ENCODE measurements at places on chromosomes 6 and 20.

- DNase-seq, result no peak
Observed at GRCh38 chr6:128024969-128025368, 124.1 kb upstream of the THEMIS start.

- DNase-seq, result no peak
Observed at GRCh38 chr6:140201787-140202458, 827.5 kb upstream of the CITED2 start.

DNA sequence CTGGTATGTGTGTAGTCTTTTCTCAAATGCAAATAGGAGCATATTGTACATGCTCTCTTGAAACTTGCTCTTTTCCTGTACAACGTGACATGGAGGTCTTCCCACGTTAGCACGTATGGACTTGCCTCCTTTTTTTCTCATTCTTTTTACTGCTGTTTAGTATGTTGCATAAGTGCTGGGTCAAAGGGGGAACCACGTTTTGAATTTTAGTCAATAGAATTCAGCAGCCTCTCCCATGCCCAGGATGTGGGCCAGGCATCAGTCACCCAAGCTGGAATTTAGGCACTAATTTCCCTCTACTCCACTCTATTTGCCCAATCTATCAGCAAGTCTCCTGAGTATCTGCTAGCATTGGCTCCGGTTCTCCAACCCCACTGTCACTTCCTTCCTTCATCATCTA, 41.5 kb upstream of the RNF24 start:
- DNase-seq, result no peak

DNA sequence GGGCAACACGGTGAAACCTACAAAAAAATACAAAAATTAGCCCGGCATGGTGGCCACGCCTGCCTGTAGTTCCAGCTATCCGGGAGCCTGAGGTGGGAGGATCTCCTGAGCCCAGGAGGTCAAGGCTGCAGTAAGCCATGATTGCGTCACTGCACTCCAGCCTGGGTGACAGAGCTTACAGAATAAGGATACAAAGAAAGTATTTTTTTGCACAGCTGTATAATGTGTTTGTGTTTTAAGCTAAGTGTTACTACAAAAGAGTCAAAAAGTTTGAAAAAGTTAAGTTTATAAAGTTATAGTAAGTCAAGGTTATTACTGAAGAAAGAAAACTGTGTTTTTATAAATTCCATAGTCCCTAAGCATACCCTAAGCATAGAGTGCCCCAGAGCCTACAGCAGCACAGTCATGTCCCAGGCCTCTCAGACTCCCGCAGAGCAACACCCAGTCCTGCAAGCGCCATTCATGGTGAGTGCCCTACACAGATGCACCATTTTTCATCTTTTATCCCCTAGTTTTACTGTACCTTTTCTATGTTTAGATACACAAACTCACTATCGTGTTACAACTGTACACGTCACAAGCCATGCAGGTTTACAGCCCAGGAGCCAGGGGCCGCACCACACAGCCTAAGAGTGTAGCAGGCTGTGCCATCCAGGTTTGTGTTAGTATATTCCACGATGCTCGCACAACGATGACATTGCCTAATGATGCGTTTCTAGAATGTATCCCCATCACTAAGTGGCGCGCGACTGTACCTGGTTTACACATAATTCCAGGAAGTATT, 22.4 kb downstream of the TAF4 start:
- DNase-seq, result no peak

DNA sequence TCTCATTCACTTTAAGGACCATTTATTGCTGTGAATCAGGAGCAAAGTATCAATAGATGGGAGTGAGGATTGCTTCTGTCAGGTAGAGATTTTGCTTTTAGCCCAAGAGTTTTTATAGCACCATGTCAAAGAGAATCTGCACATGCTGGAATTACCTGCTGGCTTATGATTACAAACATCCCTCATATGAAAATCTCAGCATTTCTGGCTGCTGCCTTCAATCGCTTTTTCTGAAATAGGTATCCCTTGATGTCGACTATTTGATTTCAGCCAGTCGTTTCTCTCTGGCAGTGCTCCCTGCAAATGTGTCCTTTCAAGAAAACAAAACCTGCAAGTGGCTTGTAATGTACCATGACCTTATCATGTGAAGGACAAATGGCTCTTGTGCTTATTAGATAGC, 34.5 kb upstream of the NEDD9 start:
- DNase-seq, result no peak

- DNase-seq, result peak; percentile 78
Observed at GRCh38 chr6:154872542-154873114, 122.5 kb upstream of the TIAM2 start.

DNA sequence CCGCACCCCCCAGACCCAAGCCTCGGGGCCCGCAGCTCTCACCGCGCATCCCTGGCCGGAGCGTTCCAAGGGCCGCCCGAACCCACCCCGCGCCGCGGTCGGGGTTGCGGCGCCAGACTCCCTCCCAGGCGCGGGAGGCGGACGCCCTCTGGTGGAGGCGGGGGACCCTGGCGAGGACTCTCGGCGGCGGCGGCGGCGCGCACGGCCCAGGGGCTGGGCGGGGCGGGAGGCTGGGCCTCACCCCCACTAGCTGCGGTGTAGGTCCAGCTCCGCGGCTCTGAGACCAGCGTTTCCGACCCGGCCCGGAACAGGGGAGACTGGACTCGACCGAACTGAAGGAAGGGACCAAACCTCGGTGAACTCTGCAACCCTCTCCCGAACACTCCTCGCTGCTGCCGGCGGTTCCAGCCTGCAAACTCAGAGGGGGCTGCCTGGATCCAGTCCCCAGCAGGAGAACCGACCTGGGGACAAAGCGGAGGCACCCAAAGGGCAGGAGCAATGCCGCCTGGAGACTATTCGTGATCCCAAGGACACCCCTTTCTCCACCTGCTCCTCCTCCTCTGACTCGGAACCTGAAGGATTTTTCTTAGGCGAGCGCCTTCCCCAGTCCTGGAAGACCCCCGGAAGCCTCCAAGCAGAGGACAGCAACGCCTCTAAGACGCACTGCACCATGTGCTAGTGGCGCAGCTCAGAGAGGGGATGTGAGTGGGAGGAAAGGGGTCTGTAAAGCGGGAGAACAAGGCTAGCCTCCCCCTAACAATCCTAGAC, 859 bp upstream of the TOMM6 start:
- no peak for DNase-seq

GRCh38 chr6:43334466-43335095, 26.0 kb upstream of the CRIP3 start:
- no peak for DNase-seq

DNA sequence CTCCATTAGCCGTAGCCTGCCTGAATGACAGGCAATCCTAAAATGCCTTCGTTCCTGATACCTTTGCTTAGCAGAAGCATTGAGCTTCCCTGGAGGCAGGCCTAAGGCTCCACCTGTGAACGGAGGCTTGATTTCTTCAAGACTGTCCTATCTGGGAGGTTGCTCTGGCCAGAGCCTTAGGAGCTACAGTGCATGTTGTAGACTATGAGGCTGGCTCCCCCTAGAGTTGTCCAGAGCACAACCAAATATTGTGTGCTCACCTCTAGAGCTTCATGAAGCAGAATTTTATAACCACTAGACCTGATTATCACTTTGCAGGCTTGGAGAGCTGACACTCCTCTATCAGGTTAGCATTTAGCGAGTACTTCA, 217.8 kb downstream of the MAFB start:
- DNase-seq, result no peak

- no peak for DNase-seq
Observed at GRCh38 chr20:24590178-24590982, 121.0 kb downstream of the SYNDIG1 start.

DNA sequence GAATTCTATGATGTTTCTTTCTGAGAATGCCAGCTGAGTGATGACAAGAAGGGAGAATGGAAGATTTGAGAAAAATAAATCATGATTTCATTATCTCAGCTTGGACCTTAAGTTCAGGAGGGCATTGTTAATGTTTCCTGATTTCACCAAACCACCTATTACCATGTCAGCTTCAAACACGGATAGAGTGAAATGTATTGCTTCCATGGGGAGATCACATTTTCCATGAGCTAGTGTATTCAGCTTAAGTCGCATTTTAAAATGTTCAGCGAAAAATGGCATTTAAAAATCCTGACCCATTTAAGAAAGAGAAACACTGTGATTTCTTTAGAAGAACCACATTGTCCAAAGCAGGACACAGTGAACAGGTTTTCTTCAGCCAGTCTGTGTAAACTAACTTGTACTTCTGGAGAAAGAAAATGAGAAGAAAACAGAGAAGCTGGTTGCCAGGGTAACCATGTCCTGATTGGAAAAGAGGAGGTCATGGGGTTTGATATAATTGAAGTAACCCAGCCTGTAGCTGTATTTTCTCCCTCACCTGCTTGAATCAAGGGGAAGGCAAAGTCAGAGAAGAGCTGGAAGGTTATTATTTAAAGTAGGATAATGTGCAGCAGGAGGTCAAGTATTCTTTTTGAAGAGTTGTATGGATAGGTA, 684.1 kb upstream of the NRSN1 start:
- DNase-seq, result no peak

GRCh38 chr6:160312900-160313299, 35.3 kb upstream of the SLC22A3 start:
- DNase-seq, result no peak

DNA sequence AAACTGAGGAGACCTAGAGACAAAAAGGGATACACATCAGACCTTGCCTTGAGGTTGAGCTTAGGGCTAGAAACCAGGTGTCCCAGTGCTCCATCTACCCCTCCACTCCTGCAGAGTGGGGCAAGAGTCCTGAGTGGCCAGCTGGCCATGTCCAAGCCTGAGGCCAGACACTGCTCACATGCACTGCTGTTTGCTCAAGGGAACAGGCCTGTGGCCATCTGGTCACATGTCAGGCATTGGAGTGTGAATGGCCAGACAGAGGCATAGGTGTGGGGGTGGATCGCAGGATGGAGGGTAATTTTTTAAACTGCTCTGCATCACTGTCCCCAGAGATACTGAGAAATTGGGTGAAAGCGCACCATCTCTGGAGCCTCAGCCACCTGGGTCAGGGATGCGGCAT, 30.5 kb downstream of the MAFB start:
- DNase-seq, result no peak

- DNase-seq, result no peak
Observed at GRCh38 chr6:40950986-40951698, 87.9 kb downstream of the UNC5CL start.

- DNase-seq, result no peak
Observed at GRCh38 chr6:106109029-106109428, 22.9 kb downstream of the PRDM1 start.

GRCh38 chr6:139888681-139889122, 514.3 kb upstream of the CITED2 start:
- DNase-seq, result no peak

DNA sequence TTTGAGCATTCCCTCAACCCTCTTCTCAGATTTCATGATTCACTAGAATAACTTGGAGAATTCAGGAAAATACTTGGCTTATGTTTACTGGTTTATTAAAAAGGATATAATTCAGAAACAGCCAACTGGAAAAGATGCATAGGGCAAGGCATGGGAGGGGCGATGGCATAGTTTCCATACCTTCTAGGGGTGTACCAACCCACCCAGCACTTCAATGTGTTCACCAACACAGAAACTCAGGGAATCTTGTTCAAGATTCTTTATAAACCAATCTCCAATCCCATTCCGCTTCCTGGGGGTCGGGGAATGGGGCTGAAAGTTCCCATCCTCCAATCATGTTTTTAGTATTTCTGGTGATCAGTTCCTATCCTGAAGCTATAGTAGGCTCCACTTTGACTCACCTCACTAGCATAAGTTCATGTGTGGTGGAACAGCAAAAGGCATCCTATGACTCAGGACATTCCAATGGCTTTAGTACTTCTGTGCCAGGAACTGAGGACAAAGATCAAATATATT, 164.4 kb downstream of the SIM1 start:
- DNase-seq, result no peak

DNA sequence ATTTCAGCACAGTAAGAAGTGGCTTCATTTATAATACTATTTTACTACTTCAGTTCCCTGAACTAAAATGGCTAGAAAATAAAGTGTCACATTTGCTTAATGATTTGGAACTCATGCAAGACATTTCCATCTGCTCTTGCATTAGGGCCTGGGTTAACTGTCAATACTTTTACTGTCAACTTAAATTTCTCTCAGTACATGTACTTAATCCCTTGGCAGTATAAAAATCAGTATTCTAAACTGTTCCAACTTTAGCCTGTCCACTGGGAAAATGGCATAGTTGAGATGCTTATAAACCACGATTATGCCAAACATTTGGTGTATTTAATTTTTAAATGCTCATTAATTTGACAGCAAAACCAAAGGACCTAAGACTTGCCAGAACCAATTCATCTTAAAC, 154.5 kb downstream of the ASCC3 start:
- no peak for DNase-seq

DNA sequence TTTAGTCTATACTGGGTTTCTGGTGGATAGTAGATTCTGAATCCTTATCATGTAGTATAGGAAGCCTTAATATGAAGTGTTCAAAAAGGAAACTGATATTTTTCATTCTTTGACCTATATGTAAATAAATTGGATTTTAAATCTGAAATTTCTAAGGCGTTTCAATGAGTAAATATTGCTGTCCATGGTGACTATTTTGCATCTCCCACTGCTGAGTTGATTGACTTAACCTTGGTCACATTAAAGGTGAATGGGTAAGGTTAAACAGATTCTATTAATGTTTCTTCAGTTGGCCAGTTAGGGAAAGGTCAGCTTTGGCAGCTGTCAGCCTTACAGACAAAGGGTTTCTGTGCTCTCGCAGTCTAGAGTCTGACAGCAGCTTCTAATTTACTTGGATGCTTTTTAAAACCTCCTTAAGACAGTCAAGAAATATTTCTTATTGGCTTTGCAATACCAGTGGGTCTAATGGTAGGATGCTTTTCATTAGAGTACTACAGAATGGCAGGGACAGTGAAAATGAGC, 24.8 kb downstream of the PRIM2 start:
- no peak for DNase-seq

DNA sequence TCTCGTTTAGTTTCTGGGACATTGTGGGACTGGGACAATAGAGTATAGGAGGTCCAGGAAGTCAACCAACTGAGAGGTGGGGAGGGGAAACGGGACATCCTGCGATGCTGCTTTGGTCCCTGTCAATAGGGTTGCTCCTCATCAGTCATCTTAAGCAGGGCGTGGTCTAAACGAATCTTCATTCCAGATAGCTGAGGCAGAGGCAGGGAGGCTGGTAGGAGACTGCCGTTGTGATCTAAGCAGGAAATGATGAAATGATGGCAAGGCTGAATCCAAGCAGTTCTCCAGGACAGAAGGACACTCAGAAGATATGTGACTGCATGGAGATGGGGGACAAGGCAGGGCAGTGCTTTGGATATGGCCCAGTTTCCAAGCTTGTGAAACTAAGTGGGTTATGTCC, 953.4 kb downstream of the KIF16B start:
- DNase-seq, result no peak

Data from NCI-H187 treated with DMSO at 0.1 percent for 48 hours (cell line).